ENCODE measurements at places on chromosomes 1 and 21.

GRCh38 chr1:244968881-244969280, 104.5 kb upstream of the HNRNPU start:
- DNase-seq = no peak

DNA sequence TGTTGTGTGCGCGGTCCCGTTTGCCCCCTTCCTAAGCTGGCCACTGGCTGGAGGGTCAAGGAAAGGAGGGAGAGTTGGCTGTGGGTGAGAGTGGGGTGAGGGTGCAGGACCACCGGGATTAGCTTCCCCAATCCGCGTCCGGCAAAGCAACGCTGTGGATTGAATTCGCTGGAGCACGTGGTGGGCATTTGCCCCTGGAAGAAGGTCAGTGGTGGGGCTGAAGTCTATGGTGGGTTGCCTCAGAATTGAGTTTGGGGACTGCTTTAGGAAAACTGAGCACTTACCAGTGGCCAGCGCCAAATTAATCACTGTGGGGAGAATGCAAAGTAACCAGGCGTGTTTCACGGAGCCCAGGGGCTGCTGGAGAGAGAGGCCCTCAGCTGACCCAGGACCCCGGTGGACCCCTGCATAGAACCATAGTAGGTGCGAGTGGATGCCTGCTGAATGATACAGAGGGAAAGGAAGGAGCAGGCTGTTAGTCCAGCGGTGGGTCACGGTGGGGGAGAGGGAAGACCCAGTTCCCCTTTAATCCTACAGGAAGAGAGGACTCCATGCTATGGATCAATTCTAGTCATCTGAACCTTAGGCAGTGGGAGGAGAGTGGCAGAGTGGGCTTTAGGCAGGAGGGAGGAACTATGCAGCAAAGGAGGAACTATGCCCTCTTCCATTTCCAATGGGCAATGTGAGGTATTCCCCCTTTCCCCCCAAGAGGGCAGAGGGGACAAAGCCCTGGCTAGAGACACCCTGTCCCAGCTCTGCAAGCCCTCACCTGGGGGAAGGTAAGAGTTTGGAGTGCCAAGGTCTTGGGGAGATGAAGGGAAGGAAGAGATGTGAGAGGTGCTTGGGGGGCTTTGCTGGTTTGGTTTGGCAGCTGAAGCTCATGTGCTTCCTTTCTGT, 1.2 kb downstream of the TNFRSF8 start:
- DNase-seq = no peak

DNA sequence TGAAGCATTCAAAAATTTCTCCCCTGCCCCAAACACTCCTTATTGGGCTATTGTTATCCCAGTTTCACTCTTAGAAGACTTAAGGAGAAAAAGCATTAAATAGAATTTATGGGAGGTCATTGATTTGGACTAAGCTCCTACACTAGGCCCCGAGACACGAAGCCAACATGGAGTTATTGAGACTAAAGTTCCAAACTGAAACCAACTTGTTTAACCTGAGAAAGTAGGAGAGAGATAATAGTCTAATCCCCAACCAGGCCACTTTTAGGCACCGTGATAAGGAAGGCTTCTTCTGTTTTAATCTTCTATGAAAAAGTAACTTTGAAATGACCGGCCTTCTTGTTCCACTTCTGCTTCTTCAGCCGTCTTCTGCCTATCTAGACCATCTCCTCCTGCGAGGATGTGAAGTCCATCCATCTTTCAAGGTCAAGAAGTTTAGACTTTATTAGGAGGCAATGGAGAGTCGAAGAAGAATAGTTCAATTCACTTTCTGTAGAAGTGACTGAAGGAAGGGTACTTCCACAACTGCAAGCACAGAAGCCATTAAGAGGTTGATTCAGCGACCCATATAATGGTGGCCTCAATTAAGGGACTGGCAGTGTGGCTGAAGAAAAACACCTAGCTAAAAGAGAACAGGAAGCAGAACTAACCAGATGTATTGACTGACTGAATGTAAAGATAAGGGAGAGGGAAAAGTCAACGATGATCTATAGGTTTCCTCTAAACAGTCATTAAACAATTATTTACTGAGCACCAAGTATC, 428.8 kb downstream of the SMYD3 start:
- DNase-seq = no peak

DNA sequence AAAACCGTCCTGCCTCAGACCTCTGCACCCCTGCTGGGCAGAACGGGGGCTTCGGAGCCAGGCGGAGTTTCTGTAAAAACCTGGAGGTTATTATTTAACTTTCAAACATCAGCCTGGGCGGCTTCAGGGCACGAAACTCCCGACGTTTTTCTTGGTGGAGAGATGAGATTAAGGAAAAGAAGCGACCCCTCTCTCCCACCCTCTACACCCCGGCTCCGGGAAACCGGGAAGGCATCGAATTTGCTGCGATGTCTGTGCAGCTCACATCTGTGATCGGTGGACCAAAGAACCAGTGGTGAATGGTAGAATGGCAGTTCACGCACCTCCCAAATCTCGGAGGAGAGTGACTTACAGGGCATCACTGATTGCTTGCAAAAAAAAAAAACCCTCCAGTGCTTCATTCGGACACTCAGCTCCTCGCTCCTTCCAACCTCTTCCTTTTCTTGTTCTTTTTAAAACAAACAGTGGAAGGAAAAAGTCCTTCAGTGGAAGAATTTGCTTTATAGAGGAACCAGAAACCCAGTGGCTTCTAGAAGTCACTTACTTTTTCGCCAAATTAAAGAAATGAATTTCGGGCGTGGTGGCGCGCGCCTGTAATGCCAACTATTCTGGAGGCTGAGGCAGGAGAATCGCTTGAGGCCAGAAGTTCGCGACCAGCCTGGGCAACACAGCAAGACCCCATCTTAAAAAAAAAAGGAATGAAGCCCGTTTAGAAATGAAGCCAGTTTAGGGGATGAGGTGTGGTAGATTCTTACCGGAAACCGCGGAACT, 884 bp downstream of the PHACTR4 start:
- DNase-seq = peak; percentile 46

DNA sequence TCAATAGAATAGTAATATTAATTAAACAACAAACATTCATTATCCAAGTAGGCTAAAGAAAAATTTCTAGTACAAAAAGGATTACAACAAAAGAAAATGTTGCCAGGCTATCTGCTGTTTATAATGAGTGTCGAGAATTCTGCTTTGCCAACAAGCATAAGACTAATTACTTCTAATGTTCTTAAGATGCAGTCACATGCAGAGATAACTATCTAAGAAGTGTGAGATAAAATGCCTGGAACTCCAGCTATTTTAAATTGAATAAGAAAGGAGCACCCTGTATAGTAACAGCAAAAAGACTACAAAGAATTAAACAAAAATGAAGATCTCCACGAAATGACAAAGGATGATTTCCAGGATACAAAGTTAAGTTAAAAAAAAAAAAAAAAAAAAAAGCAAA, 59.9 kb downstream of the APP start:
- DNase-seq = no peak

DNA sequence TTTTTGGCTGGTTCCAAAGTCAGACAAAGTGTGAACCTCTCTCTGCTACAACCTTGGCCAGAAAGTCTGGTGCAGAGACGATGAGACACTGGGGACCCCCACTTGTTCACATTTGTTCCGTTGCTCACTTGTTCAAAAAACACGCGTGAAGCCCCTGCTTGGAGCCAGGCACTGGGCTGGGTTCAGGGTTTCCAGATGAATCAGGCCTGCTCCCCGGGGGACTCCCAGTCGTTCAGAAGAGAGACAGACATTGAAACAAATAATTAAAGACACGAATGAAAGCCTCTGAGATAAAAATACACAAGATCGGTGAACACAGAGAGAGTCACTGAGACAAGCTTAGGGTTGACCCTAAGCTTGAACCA, 101.5 kb upstream of the RUNX3 start:
- DNase-seq = no peak

DNA sequence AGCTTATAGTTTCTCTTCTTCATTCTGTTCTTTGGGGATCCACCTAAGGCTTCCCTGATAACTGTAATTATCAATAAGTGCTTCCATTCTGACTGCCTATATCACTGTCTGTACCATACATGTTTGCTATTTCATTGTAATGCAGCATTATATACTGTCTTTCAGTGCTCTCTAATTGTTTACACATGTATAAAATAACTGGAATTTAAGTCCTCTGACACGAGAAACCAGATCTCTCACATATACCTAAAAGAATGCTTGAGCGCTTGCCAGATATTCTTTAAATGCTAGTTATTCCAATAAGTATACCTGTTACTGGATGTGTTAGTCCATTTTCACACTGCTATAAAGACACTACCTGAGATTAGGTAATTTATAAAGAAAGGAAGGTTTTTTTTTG, 34.7 kb downstream of the CELF3 start:
- no peak for DNase-seq

- no peak for DNase-seq
These were observed 27.5 kb downstream of the CHRM3 start for GRCh38 chr1:239413916-239414315.

GRCh38 chr1:60848583-60849188, 233.7 kb upstream of the NFIA start:
- DNase-seq = peak; percentile 73

DNA sequence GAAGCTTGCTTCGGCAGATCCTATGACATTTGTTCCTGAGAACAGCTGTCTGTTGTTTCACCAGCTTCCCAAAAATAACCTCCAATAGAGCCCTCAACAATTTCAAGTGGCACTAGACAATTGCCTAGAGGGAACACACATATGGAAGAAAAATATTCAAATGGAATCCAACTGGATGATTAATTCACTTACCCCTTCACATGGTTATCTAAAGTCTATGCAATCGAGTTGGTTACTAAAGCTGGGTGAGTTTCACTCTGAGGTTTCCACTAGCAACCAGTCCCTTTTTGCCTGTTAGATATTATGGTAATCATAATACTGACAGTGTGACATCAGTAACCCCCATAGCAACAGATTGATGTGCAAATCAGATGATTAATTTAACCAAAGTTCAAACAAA, at the start of gene LEMD1:
LEMD1 (minus strand) TSS at position 259 of the 400 bp plus-strand sequence. CDS start 1,520 bp downstream, outside the sequence.
- DNase-seq = peak; percentile 81

- no peak for DNase-seq
These were observed 26.4 kb downstream of the HHIPL2 start for GRCh38 chr1:222521299-222522104.

DNA sequence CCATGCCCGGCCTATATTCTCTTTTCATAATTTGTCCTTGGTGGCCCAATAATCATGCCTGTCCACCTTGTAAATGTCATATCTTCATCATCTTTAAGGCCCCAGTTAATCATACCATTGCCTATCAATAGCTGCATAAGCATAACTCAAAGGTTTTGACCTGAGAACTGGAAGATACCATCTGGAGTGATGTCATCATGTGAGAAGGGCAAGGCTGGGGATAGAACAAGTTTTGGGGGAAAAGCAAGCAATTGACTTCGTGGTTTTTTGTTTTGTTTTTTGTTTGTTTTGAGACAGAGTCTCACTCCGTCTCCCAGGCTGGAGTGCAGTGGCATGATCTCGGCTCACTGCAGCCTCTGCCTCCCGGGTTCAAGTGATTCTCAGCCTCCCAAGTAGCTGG, 6.2 kb downstream of the UBIAD1 start:
- no peak for DNase-seq

DNA sequence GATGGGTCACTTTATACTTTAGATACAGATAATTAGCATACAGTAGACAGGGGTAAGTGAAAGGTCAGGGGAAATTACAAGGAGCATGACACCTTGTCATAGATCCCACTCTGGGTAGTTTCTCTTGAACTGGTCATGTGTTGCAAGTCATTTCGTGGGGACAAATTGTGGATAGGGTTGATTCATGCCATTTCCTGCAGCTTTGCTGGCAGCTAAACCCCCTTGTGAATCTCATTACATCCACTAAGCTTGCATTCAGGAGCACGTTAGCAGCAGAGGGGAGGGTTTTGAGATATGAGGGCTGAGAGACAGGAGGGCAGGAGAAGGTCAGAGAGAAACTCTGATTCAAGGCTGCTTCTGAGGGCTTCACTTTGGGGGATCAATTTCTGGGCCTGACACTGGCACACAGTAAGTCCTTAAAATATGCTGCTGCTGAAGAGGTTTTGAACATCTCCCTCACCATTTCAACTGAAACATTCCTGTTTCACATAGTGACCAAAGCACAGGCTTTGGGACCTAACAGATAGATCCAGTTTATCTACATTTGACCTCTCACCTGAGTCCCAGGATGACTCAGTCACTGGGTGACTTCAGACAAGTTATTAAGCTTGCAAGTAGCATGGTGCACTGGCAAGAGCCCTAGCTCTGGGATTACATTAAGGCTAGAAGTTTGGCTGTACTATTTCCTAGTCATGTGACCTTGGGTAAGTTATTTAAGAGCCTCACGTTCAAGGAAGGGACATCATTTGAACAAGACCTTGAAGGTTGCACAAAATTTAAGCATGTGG, 206.0 kb upstream of the USP24 start:
- no peak for DNase-seq

- peak; percentile 9 for DNase-seq
These were observed 35.3 kb downstream of the EPHB2 start for GRCh38 chr1:22745669-22746585.

- no peak for DNase-seq
These were observed 179.3 kb downstream of the ETS2 start for GRCh38 chr21:38984982-38985567.

DNA sequence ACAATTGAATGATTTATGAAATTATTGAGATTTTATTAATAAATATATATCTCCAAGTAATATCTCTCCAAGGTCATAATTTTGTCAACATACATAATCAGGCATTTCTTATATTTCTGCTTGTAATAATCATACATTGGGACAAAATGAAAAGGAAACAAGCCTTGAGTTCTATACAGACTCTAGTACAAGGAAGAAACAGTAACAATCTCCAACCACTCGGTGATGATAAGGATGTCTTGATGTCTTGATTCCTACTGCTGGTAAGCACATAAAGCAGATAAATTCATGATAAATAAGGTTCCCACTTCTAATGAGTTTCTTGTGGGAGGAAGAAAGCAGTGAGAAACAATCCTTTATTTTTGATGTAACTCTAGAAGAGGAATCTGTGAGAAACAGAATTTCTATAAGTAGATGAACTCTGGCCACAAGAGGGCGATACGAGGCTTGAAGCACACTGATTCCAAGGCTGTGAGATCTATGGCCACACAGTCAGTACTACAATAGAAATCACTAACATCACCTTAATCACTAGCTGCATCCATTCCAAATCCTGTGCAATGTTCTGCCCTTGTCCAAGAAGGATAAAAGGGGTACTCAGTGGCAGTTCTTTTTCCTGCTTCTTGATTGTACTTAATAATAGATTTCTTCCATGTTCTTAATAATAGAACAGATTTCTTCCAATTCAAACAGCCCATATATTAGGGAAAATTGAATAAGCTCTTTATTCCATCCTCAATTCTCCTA, 41.4 kb upstream of the LRRC8B start:
- peak; percentile 85 for DNase-seq

GRCh38 chr1:173802961-173803360, 21.5 kb upstream of the DARS2 start:
- no peak for DNase-seq

GRCh38 chr1:6956488-6957159, 171.4 kb downstream of the CAMTA1 start:
- DNase-seq = peak; percentile 79

All from NCI-H1105 treated with DMSO at 0.1 percent for 48 hours (cell line).